ENCODE measurements at places on chromosomes 11 and 22. TPM values are rescaled to one million over a fixed set of nuclear protein-coding genes. Genes with fewer than 3 reads are reported as not detected.

C11orf86 gene
- not detected for total RNA-seq

GRIA4 gene
- not detected for total RNA-seq

MN1 gene
- 0.35 TPM for total RNA-seq

GPHA2 gene
- 0.47 TPM for total RNA-seq

TBX10 gene
- total RNA-seq, result not detected

TPBGL gene
- 0.15 TPM for total RNA-seq

- H3K4me1 ChIP-seq, result no peaks in the 10 kb centered on the region
- no peak for DNase-seq
Observed at GRCh38 chr22:29718949-29719898, 579 bp upstream of the CABP7 start.

GRCh38 chr22:43257549-43257948 lies 70.6 kb upstream of the TTLL12 start:
- DNase-seq, result no peak
- H3K4me1 ChIP-seq, result peaks cover under 1% of the 10 kb centered on the region
- H3K36me3 ChIP-seq, result no peaks in the 10 kb centered on the region
- no peaks in the 10 kb centered on the region for H3K27me3 ChIP-seq

DNA sequence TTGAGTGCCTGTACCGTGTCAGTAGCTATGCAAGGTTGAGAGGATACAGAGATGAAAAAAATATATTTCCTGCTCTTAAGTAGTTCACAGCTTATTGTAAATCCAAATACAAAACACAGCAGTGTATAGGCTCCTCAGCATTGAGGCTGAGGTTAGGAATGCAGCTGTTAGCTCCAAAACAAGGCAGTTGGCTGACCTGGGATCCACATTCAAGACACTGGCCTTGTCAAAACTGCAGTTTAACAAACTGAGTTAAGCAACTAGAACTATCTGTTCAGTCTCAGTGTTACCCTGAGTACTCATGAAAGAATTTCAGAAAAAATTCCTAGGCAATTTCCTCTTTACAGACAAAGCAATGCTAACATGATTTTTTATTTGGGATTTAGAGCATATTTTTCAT lies 42.8 kb downstream of the REXO2 start:
- no peaks in the 10 kb centered on the region for H3K4me1 ChIP-seq
- no peaks in the 10 kb centered on the region for H3K36me3 ChIP-seq
- no peak for DNase-seq
- H3K4me3 ChIP-seq, result no peak overlapping the region

DNA sequence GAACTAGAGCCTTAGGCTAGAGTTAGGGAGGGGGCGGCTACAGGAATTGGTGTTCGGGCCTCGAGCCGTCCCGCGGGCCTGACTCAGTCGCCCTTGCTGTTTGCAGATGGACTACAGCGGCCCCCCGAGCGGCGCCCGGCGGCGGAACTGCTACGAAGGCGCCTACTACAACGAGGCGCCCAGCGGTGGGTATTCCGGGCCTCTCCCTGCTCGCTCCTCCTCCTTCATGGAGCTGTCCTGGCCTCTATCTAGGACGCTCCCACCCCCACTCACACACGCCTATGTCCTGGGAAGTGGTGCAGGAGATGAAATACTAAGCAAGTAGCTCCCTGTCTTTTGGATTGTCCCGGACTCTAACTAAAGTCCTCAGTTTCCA lies 1.4 kb downstream of the MYOD1 start:
- H3K27ac ChIP-seq, result no peak overlapping the region
- no peaks in the 10 kb centered on the region for H3K36me3 ChIP-seq
- H3K4me1 ChIP-seq, result no peaks in the 10 kb centered on the region
- H3K27me3 ChIP-seq, result peaks cover 6% of the 10 kb centered on the region
- no peak for DNase-seq

- no peaks in the 10 kb centered on the region for H3K27me3 ChIP-seq
- no peak for DNase-seq
- no peak overlapping the region for H3K4me3 ChIP-seq
- H3K27ac ChIP-seq, result no peak overlapping the region
Observed at GRCh38 chr11:35116245-35116644, 22.7 kb upstream of the CD44 start.

- peak overlapping the region; percentile 93 for H3K4me3 ChIP-seq
- H3K36me3 ChIP-seq, result no peaks in the 10 kb centered on the region
- H3K27ac ChIP-seq, result peak overlapping the region; percentile 79
- DNase-seq, result no peak
Observed at GRCh38 chr11:96390488-96390792, 627 bp downstream of the JRKL start.

GRCh38 chr22:45207981-45208664 lies 32.6 kb downstream of the KIAA0930 start:
- H3K4me3 ChIP-seq, result no peak overlapping the region
- no peaks in the 10 kb centered on the region for H3K4me1 ChIP-seq

GRCh38 chr11:94325681-94326080 lies 21.3 kb downstream of the IZUMO1R start:
- no peaks in the 10 kb centered on the region for H3K27me3 ChIP-seq
- no peak overlapping the region for H3K4me3 ChIP-seq
- H3K27ac ChIP-seq, result no peak overlapping the region
- H3K4me1 ChIP-seq, result no peaks in the 10 kb centered on the region
- DNase-seq, result peak; percentile 22
- no peaks in the 10 kb centered on the region for H3K36me3 ChIP-seq

DNA sequence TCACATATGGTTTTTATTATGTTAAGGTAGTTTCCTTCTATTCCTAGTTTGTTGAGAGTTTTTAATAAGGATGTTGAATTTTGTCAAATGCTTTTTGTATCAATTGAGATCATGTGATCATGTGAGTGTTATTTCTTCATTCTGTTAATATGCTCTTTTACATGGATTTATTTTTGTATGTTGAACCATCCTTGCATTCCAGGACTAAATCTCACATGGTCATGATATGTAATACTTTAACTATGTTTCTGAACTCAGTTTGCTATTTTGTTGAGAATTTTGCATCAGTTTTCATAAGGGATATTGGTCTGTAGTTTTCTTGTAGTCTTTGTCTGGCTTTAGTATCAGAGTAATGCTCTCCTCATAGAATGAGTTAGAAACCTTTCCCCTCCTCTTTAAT lies 43.2 kb downstream of the KCNQ1 start:
- no peak for DNase-seq
- no peak overlapping the region for H3K27ac ChIP-seq
- H3K4me3 ChIP-seq, result no peak overlapping the region

- no peaks in the 10 kb centered on the region for H3K4me1 ChIP-seq
- no peak for DNase-seq
- no peaks in the 10 kb centered on the region for H3K36me3 ChIP-seq
- no peak overlapping the region for H3K27ac ChIP-seq
- H3K27me3 ChIP-seq, result no peaks in the 10 kb centered on the region
Observed at GRCh38 chr11:75233754-75234172, 6.8 kb upstream of the TPBGL start.

DNA sequence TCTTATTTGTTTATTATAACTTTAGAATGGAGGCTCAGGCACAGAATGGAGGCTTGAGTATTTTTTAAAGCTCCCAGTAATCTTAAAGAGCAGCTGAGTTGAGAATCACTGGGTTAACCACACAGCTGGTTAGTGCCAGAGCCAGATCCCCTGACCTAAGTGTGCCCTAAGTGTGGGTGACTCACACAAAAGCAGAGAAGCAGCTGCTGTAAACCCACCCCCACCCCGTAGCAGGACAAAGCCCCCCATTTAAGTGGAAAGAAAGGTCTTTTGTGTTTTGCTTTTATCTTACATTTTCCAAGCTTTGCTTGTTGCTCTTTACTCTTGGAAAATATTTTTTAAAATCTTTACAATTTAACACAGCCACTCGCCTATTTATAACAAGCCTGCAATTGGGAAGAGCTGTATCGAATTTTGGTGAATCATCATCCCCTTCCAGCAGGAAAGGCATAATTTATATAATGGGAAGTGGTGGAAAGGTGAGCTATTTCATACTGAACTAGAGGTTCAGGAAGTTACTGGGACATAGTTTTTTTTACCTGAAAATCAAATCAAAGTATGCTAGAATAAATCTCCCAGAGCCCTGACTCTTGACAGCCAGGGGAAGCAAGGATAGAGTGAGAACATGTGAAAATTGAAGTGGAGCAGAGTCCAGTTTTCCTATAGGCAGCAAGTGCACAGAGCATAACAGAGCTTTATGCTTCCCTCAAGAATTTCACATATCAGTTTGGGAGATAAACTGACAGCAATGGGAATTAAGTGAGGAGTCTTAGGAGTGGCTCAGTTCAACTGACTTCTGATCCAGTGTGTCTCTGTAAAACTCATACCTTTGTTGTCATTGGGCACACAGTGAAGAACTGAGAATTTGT lies 405.7 kb downstream of the AASDHPPT start:
- H3K4me1 ChIP-seq, result no peaks in the 10 kb centered on the region
- no peak overlapping the region for H3K27ac ChIP-seq
- no peaks in the 10 kb centered on the region for H3K36me3 ChIP-seq
- H3K4me3 ChIP-seq, result no peak overlapping the region

- H3K4me1 ChIP-seq, result no peaks in the 10 kb centered on the region
- DNase-seq, result no peak
- no peak overlapping the region for H3K27ac ChIP-seq
- no peaks in the 10 kb centered on the region for H3K36me3 ChIP-seq
- no peaks in the 10 kb centered on the region for H3K27me3 ChIP-seq
Observed at GRCh38 chr11:64055077-64055476, 19.3 kb downstream of the FLRT1 start.

DNA sequence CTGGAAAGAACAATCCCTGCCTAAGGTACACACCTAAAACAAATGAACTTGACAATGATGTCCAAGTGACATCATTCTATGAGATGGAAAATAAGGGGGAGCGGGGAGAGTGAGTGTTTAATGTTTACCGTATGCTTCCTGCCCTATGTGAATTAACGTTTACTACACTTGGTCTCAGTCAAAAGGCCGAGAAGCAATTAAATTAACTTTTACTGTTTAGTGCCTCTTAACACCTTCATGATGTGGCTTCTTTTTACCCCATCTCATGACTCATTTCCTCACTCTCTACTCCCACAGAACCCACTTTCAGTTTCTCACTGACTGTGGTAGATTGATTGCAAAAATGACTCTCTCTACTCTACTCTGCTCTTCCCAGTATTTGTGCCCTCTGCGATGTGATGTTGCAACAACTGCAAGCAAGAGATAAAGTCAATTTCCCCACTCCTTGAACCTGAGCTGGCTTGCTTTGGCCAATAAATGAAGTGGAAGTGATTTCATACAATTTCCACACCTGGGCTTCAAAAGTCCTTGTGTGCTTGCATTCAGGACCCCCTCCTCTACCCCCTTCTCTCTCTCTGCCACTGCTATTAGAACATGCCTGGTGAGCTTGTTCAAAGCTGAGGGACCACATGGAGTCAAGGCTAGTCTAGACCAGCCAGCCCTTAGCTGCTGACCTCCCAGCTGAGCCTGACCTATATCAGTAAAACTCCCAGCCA lies 11.6 kb upstream of the ALKBH3 start:
- no peak overlapping the region for H3K4me3 ChIP-seq
- peaks cover 17% of the 10 kb centered on the region for H3K4me1 ChIP-seq

DNA sequence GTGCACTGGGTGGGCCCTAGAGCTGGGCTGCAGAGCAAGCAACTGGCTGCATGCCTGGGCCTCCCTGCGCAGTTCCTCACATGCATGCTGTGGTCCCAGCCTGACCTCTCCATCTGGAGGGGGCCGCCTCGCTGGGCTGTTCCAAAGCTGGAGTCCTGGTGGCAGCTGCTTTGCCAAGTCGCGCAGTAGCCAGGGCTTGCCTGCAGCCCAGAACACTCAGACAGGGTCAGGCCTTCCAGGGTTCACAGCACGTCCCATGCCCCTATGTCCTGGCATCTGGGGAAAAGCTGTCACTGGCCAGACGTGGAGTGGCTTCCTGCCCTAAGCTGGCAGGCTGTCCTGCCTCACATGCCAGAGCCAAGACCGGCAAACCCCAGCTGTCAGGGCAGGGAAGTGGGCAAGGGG lies 16.5 kb upstream of the CDC42EP2 start:
- H3K27ac ChIP-seq, result no peak overlapping the region
- DNase-seq, result no peak
- H3K4me3 ChIP-seq, result no peak overlapping the region
- peaks cover 27% of the 10 kb centered on the region for H3K36me3 ChIP-seq
- no peaks in the 10 kb centered on the region for H3K27me3 ChIP-seq
- no peaks in the 10 kb centered on the region for H3K4me1 ChIP-seq

GRCh38 chr11:65546217-65546958 lies 11.8 kb downstream of the LTBP3 start:
- peaks cover 3% of the 10 kb centered on the region for H3K36me3 ChIP-seq
- H3K4me3 ChIP-seq, result no peak overlapping the region
- H3K27me3 ChIP-seq, result no peaks in the 10 kb centered on the region
- H3K27ac ChIP-seq, result peak overlapping the region; percentile 59
- H3K4me1 ChIP-seq, result peaks cover 46% of the 10 kb centered on the region

- H3K36me3 ChIP-seq, result peaks cover 26% of the 10 kb centered on the region
- H3K4me3 ChIP-seq, result no peak overlapping the region
- no peak overlapping the region for H3K27ac ChIP-seq
- H3K27me3 ChIP-seq, result no peaks in the 10 kb centered on the region
Observed at GRCh38 chr11:47331454-47332302, 20.8 kb downstream of the MYBPC3 start.

DNA sequence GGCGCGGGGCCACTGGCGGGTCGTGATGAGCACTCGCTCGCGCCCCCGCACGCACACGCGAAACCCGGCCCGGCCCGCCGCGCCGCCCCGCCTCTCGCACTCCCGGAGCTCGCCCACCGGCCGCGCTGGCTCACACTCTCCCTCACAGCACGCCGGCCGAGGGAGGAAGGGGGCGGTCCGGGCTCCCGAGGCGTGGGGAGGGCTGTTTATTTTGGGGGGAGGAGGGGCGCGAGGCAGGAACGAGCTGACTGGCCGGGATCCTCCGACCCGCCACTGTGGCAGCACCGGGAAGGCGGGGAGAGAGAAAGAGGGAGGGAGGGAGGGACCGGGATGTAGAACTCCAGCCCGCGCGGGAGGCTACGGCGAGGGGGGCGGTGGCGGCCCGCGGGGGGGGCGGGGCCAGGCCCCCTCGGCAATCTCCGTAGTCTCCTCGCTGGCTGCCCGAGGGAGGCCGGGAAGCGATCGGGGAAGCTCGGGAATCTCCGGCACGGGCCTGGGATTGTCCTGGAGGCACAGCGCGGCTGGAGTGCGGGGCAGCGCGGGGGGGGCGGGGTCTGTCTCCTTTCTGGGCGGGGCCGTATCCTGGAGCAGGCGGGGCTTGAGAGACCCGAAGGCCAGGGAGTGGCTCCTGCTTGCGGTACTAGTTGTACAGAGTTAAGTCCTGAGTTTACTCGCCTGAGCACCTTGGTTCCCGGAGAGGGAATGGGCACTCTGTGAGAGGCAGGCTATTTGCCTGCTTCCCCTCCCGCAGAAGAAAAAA lies at the start of gene RBFOX2:
Gene RBFOX2, minus strand, starts transcription at position 179 of the 760 bp plus-strand sequence. CDS start 399 bp downstream, outside the sequence.
- H3K4me1 ChIP-seq, result peaks cover 12% of the 10 kb centered on the region
- peak within 1 kb of the TSS; percentile 45 for H3K4me3 ChIP-seq
- DNase-seq, result peak; percentile 40
- H3K27me3 ChIP-seq, result no peaks in the 10 kb centered on the region

DNA sequence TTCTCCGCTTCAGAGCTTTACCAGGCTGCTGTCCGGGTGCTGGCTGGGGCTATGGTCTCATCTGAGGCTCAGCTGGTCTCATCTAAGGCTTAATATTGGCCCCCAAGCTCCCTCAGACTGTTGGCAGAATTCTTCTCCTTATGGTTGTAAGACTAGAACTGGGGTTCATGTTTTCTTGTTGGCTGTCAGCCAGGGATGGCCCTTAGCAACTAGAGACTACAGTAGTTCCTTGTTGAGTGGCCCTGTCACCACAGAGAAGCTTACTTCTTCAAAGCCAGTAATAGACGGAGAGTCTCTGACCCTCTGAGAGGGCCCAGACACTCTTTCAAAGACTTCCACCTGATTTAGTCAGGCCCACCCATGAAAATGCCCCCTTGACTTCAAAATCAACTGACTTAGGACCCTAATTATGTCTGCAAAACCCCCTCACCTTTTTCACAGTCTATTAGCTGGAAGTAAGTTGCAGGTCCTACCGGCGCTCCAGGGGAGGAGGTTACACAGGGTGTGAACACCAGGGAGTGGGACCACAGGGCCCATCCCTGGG lies 24.2 kb upstream of the TREH start:
- H3K27ac ChIP-seq, result no peak overlapping the region
- no peaks in the 10 kb centered on the region for H3K27me3 ChIP-seq
- H3K36me3 ChIP-seq, result no peaks in the 10 kb centered on the region
- no peak for DNase-seq
- peaks cover 66% of the 10 kb centered on the region for H3K4me1 ChIP-seq
- H3K4me3 ChIP-seq, result no peak overlapping the region
